MCF 10A (cell line): ENCODE measurements at places on chromosomes 2 and 18. TPM values are rescaled to one million over a fixed set of nuclear protein-coding genes. Genes with fewer than 3 reads are reported as not detected.

DNA sequence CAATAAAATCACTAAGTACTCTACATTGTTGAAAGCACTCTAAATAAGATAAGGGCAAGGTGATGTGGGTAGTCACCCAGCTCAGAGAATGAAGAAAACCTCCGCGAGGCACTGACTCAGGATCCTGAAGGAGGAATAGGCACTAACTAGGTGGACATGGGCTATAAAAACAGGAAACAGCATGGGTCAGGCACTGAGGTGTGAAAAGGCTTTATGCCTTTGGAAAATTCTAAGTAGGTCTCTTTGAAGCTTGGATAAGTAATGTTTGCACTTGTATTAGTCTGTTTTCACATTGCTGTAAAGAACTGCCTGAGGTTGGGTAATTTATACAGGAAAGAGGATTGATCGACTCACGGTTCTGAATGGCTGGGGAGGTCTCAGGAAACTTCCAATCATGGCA lies 161.6 kb downstream of the EPHA4 start:
- no peak for DNase-seq

DNA sequence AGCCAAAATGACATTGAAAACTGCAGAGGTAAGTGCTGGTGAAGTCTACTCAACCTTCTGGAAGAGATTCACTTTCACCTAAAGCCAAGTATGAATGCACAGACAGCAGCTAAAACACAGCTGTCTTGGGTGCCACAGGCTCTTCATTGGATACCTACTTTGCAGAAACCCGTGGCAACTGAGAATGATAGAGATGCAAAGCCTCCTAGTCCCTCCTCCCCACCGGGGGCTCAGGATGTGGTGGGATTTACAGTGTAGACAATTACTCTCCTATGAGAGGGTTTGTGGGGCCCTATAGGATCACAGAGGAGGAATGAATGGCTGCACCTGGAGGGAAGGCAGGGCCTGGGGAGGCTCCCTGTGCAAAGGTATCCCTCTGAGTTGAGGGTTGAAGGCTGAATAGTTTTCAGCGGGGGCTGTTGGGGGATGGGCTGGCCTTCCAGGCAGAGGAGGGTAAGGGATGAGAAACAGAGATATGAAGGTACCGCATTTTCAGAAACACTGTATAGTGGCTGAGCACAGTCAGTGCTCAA lies 131.6 kb downstream of the RNF144A start:
- no peak for DNase-seq

DNA sequence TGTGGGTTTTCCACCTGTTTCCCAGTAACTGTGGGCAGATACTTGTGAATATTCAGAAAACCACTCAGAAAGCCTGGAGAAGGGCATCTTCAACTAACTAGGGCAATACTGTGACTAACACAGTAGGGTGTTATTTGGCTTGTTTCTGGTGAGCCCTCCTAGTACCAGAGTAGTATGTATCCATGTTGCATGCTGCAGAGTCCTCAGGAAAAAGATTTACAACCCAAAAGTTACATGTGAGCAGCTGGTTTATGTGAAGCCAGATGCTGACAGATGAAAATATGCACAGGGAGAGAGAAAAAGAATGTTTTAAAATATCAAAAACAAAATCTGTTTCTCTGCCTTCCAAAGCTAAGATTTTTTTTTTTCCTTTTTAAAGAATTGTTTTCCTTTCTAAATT lies 333.2 kb upstream of the UBE2E3 start:
- no peak for DNase-seq

DNA sequence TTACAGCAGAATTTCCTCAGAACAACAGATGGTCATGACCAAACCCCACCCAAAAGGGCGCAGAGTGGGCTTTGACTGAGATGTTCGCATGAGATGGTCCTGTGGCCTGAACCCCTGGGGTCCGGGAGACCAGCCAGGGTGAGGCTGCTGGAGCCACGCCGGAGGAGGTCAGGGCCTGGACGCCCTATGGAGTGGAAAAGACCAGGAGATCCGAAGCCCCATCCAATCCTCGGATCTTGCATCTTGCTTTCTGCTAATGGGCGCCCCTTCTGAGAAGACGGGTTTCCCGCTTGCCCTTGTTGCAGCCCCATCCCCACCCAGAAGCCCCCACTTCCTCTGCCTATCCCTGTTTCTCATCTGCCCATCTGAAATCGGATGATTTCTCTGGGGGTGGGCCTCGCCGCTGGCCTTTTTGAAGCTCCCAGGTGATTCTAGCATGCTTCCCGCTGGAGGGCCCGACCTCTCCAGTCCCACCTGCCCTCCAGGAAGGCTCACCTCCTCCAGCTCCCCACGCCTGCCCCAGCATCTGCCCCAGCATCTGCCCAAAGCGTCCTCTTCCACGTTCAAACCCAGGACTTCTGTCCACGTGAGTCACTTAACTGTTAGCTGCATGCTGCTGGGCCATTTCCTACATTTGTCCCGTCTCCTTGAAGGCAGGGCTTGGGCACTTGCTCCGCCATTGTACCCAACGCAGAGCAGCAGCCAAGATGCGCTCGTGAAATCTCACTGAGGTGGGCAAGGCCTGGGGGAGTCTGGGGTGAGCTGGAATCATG lies 4.3 kb upstream of the CNDP1 start:
- no peak for DNase-seq

DNA sequence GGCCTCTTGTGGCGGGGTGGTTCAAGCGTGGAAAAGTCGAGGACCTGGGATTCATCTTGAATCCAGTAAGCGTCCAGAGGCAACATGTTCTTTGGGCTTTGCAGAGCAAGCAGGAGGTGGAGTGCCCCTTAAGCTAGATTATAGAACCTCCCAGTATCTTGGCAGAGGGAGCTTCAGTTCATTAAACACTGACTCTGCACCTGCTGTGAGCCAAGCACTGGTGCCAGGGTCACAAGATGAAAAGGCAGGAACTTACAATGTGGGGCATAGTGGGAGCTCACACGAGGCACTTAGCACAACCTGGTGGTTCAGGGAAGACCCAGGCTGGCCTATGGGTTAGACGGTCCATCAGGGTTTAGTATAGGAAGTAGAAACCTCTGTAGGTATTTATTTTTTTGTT lies 7.4 kb upstream of the FZD5 start:
- no peak for DNase-seq

DNA sequence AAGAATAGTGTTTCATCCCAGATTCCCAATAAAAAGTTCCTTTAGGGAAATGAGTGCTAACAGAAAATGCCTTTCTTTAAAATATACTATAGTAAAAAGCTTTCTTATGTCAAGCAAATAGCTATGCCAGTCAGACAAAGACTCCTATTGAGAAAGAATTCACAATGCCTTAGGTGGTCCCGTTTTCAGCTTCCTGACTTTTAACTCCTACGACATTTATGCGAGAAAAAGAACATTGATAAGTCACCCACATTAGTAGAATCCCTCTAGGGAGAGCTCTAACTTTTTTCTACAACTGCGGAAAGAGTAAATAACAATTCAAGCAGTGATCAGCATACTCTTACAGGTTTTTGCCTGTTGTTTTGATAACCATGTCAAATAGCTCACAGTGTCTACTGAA lies 750.8 kb upstream of the ACVR2A start:
- no peak for DNase-seq

GRCh38 chr2:121279476-121280220 lies 5.4 kb downstream of the TFCP2L1 start:
- DNase-seq = no peak

DNA sequence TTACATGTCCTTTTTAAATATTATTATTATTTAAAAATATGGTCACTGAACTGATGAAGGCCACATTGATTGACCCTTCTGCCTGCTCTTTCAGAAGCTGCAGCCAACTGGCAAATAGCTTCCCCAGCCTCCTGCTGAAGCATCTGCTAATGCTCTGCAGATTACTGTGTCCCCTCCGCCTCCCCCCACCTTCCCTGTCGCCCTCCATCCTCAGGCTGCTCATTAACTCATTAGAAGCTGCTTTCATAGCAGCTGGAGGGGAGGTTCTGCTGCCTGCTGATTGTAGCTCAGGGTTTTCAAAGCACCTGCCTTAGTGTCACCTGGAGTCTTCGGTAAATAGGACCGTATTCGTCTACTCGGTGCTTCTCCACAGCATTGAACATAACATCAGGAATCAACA lies 24.8 kb upstream of the LMAN1 start:
- DNase-seq = no peak

DNA sequence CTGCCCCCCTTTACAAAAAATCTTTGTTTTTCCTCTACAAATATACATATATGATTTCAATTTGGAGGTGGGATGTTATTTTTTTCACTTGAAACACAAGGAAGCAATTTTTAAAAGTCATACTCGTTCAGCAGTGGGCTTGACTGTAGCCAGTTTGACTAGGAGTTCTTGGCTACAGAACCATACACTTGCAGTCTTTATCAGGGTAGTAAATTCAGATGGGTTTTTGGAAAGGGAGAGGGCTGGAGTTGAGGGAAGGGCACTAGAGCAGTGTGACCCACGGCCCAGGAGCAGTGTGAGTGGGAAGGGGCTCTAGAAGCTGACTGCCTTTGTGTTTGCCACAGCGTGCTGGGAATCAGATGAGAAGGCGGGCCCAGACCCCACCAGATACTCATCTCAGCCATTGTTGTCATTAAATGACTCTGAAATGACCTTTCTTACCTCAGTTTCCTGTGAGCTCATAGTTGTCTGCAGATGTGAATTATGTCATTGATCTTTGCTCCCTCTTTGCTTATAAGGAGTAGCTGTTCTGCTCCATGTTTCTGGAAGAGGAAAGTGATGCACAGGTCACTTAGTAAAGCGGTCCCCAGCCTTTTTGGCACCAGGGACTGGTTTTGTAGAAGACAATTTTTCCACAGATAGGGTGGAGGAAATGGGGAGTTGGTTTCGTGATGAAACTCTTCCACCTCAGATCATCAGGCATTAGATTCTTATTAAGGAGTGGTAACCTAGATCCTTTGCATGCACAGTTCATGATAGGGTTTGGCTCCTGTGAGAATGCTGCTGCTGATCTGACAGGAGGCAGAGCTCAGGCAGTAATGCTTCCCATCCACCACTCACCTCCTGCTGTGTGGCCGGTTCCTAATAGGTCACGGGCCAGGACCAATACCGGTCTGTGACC lies 116.8 kb downstream of the SPTBN1 start:
- DNase-seq = no peak

PAIP2B gene
- 1.4 and 1.8 TPM in 2 replicates for total RNA-seq

VWA3B gene
- not detected in 2 replicates for total RNA-seq

RAD51AP2 gene
- total RNA-seq = 0.10 and 0.14 TPM in 2 replicates

HRH4 gene
- total RNA-seq = 0.10 and 0.16 TPM in 2 replicates
